ENCODE measurements at places on chromosomes 2 and 18.

- no peak for DNase-seq
Measured at GRCh38 chr2:240896871-240897692, 1.1 kb upstream of the MAB21L4 start.

- DNase-seq, result no peak
Measured at GRCh38 chr2:217160103-217160743, 300.4 kb upstream of the TNP1 start.

DNA sequence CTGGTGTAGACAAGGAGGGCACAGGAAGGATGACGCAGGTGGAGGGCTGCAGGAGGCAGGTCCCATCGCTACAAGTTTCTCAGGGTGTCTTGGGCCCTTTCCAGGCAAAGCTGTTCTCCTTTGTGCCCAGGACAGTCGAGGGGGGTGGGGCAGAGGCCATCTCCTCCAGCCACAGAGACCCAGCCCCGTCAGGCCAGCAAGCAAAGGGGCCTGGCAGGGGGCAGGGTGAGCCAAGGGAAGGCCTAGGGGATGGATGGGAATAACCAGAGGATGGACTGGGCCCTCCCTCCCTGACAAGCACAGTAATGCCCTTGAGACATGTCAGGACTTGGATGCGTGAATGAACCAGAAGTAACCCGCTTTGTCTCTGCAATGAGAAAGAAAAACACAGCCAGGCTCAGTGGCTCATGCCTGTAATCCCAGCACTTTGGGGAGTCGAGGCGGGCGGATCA, 6.3 kb downstream of the TCF23 start:
- no peak for DNase-seq

- no peak for DNase-seq
Measured at GRCh38 chr18:25164211-25164847, 187.6 kb downstream of the ZNF521 start.

DNA sequence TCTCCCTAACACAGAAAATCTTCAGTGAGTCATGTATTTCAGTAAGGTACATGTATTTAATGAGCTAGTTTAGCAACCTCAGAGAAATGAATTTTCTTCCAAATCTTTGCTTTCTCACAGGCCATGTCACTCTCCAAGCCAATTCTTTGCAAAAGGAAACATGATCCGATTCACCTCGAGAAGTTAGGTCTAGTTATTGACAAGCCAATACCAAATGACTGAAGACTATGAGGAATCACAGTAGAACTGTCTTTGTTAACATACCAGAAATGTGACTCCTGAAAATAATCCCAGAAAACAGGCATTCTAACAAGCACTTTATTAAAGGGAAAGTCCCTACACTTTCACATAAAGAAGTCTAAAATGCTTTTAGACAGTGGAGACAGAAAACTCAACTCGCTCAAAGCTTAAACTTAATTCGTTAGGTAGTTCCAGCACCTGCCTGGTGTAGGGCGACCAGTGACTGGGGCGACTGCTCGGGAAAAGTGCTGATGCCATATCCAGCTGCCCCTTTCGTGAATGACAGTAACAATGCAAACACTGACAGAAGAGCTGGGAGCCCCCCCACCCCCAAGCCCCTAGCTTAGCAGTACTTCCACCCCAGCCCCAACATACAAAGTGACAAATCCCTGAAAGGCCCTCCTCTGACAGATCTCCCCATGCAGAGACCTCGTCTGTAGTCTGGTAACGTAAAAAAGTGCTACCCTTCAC, 1.8 kb downstream of the MEMO1 start:
- DNase-seq, result peak; percentile 23

- DNase-seq, result no peak
Measured at GRCh38 chr2:109447251-109447661, 166.5 kb downstream of the SEPTIN10 start.

GRCh38 chr18:79572848-79573451, 106.7 kb upstream of the CTDP1 start:
- no peak for DNase-seq

DNA sequence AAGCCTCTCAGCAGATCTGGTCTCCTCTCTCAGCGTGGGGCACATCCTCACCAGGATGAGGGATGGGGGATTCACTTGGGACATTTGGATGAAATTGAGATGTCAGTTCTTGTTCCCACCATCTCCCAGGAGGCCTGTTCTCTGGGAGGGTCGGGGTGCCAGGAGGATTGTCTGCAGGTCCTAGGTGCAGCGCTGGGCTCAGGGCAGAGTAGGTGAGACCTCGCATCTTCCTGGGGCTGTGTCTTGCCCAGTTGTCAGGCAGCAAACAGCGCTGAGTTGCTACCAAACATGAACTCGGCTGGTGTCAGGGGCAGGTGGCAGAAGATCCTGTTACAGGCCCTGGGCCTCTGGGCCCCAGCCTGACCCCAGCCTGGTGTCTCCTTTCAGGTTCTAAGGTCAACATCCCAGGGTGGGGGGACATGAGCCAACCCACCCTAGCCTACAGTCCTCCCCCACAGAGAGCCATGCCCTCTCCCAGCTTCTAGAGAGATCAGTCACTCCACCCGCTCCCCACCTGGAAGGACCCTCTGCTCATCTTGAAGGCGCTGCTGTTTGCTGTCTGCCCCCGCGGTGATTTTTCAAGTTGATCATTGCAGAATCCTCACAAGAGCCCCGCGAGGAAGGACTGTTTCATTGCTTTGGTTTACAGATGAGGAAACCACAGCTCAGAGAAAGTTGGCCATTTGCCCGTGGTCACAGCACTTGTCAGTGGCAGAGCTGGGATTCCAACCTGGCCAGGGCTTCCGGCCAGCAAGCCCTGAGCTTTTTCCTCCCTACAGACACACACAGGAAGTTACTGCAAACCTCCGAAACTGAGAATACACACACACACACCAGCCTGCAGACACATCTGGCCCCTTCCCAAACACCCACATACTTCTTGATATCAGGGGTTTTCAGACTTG, 83.9 kb downstream of the STPG4 start:
- DNase-seq, result peak; percentile 33

- no peak for DNase-seq
Measured at GRCh38 chr2:219107758-219108157, 47.0 kb upstream of the IHH start.

Data from nephron progenitor cell (in vitro differentiated cells).